ENCODE measurements at places on chromosomes 11 and 22. TPM values are rescaled to one million over a fixed set of nuclear protein-coding genes. Genes with fewer than 3 reads are reported as not detected.

GRCh38 chr11:87097582-87097981, 59.8 kb downstream of the TMEM135 start:
- H3K36me3 ChIP-seq: peaks cover 24% of the 10 kb centered on the region
- H3K27ac ChIP-seq: no peak overlapping the region
- no peak overlapping the region for H3K4me3 ChIP-seq
- H3K4me1 ChIP-seq: no peaks in the 10 kb centered on the region
- no peak for DNase-seq

DNA sequence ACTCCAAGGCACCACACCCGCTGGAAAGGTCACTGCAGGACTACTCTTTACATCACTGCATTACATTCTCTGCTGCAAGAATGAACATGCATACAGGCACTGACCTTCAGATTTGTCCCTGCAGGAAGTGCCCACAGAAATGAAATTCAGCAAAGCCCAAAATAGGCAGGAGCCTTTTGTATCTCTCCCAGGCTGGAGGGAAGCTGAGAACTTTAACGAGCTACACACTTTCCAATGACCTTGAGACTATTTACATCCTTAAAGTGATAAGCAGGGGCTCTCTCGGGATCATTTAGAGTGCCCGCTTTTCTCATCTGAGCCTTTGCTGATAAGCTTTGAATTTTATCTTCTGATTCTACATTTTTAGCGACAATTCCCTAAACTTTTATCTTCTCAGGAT, 12.5 kb downstream of the FEZ1 start:
- H3K4me1 ChIP-seq: no peaks in the 10 kb centered on the region
- no peak for DNase-seq
- H3K4me3 ChIP-seq: no peak overlapping the region
- H3K27me3 ChIP-seq: no peaks in the 10 kb centered on the region
- H3K27ac ChIP-seq: no peak overlapping the region
- no peaks in the 10 kb centered on the region for H3K36me3 ChIP-seq

DNA sequence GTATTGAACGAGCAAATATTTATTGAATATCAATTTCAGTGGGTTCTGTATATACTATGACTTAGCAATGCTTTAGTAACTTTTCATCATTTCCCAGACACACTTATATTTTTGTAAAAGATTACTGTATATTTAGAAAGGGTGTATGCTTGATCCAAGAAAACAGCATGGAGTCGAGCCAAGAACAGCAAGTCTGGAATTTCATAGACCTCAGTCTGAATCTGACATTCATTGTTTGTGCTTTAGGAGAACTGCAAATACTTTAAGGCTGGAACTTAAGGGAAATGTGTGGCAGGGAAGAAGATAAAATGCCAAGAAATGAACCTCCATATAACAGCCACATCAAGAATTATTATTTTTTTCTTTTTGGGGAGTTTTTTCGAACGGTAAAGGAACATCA, 1156.8 kb downstream of the LRRC4C start:
- H3K27ac ChIP-seq: no peak overlapping the region
- no peaks in the 10 kb centered on the region for H3K36me3 ChIP-seq
- no peak overlapping the region for H3K4me3 ChIP-seq
- no peaks in the 10 kb centered on the region for H3K4me1 ChIP-seq
- DNase-seq: no peak
- H3K27me3 ChIP-seq: no peaks in the 10 kb centered on the region

- no peak overlapping the region for H3K27ac ChIP-seq
- no peaks in the 10 kb centered on the region for H3K36me3 ChIP-seq
- H3K4me1 ChIP-seq: peaks cover 11% of the 10 kb centered on the region
Observed at GRCh38 chr11:88709567-88709966, 356.2 kb downstream of the GRM5 start.

The MUC5AC gene
- total RNA-seq: not detected

The RIC3 gene
- total RNA-seq: 14.1 TPM

The ESAM gene
- 8.8 TPM for total RNA-seq

The OR52I2 gene
- not detected for total RNA-seq

The PPARA gene
- 11.2 TPM for total RNA-seq

The ASPHD2 gene
- 2.0 TPM for total RNA-seq

The CDHR5 gene
- not detected for total RNA-seq

The PRR5L gene
- total RNA-seq: 1.4 TPM

Data from esophagus squamous epithelium (tissue), 5 donors.